LHCN-M2 (cell line): ENCODE measurements at places on chromosomes 5 and 9.

- peak; percentile 55 for DNase-seq
Observed at GRCh38 chr5:27020973-27021372, 17.4 kb downstream of the CDH9 start.

DNA sequence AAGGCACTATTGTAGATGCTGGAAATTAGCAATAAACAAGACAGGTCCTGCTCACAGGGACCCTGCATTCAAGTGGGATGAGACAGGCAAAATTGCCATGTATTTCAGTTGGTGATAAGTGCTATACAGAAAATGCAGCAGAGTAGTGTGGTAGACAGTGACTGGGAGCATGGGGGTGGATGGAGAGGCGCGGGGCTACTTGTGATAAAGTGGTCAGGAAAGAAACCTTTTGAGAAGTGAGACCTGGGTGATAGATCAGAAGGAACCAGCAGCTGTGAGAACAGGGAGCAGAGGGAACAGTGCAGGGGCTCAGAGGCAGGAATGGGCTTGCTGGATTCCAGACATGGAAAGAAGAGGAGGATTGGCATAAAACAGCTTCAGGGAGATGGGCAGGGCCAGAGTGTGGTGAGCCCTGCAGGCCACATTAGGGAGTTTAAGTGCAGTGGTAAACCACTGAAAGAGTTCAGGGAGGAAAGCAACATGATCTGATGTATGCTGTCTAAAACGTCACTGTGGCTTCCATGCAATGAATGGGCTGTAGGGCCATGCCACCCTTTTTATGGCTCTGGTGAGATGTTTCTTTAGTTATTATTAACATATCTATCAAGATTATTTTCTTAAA lies 7.3 kb downstream of the CRHBP start:
- peak; percentile 82 for DNase-seq

DNA sequence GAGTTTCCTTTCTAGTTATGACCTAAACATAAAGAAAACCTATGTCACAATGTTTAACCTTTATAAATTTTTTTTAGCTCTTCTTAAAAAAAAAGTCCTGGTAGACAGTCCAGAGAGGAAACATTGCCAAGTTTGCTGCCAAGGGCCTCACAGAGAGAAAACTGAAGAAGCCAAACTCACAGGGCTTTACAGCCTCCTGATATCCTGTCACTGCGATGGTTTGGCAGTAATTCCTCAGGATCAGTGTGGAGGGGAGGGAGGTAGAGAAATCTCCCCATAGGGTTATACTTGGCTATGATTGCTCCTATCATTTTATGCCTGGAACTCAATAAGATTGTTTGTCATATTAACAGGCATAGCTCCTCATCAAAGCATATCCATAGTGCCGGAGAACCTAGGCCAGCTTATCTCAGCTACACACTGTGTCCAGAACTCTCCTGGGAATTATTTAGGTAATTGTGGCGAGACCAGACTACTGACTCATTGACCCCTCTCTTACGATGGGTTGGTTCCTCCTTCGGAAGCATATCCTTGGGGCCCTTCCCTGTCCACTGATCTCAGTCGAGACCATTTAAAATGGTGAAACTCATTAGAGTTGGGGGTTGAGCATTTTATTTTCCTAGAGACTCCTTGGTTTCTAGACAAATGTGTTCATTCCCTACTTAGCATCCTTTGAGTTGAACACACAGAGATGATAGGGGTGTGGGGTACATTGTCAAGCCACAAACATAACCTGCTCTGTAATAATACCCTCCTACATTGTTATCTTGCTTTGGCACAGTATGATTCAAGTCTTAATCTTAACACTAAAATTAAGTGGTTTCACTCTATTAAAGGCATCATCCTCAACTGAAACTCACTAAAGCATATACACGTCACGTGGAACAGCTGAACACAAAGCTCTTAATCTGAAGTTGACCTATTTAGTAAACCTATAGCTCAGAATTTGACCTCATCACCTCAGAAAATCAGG lies 53.4 kb upstream of the TMC1 start:
- DNase-seq, result no peak

DNA sequence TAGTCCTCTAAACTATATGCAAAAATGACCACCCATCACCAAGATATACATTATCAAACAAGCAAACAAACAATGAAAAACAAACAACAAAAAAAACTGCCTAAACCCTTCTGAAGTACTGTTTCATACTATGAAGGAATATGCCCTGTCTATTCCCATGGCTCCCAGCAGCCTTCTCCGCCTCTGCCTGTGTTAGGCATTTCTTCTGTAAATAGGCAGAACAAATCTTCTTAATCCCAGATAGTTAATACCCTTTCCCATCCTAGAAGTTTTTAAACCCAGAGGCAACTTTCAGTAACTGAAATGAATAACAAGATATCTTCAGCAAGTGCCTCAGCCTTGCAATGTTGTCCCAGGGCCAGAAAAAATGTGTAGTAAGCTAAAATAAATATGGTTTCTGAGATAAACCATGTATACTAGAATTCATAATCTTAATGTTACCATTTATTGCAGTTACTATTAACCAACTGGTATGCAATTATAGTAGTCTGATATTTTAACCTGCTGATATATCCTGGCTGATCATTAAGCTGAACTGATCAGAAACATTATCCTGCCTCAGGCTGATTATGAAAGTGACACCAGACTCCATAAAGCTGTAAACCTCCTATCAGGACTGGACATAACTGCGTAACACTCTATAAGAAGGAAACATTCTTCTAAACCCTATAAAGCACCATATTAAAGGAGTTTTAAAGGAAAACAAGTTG lies 68.5 kb downstream of the ANKRD31 start:
- DNase-seq, result no peak

DNA sequence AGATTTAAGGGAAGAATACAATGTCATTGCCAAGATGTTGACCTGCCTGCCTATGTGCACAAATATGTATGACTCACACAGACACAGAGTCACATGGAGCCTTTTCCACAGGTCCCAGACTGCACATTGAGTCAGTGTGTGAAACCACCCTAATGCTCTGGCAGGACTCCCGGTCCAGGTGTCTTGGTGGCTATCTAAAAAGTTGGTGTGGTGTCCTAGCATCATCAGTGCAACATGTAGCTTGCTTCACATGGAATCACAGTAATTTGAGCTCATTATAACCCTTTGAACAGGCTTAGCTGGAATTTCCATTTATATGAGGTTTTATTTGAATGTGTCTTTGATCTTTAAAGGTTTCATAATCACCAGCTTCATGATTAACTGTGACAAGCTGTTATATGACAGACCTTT lies 10.7 kb downstream of the IFNA5 start:
- peak; percentile 25 for DNase-seq

- peak; percentile 84 for DNase-seq
Observed at GRCh38 chr5:137142764-137143605, 356.1 kb downstream of the SPOCK1 start.

GRCh38 chr9:90827181-90827871 lies 25.7 kb downstream of the SYK start:
- no peak for DNase-seq

DNA sequence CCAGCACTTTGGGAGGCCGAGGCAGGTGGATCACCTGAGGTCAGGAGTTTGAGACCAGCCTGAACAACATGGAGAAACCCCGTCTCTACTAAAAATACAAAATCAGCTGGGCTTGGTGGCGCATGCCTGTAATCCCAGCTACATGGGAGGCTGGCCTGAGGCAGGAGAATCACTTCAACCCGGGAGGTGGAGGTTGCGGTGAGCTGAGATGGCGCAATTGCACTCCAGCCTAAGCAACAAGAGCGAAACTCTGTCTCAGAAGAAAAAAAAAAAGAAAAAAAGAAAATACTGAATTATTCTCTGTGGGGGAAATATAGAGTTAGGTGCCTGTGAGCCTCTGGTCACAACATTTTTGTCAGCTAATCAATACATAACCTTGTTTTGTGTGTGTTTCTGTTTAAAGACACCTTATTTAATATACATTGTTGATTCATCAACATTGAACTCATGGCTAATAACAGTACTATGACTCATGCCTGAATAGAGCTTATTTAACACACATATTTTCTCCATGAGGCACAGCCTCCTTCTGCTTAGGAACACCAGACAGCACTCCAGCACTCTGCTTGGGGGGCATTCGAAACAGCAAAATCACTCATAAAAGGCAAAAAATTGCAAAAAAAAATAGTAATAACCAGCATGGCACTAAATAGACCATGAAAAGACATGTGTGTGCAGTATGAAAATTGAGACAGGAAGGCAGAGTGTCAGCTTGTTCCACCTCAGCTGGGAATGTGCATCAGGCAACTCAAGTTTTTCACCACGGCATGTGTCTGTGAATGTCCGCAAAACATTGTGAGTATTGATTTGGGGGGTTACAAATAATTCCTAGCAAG lies at the start of gene IL31RA:
TSS of gene IL31RA (plus strand) at position 519 of the 836 bp plus-strand sequence. CDS start at position 733, 214 bp downstream.
- peak; percentile 72 for DNase-seq

GRCh38 chr5:18749763-18750162 lies 1115.5 kb downstream of the TAF11L14 start:
- no peak for DNase-seq

DNA sequence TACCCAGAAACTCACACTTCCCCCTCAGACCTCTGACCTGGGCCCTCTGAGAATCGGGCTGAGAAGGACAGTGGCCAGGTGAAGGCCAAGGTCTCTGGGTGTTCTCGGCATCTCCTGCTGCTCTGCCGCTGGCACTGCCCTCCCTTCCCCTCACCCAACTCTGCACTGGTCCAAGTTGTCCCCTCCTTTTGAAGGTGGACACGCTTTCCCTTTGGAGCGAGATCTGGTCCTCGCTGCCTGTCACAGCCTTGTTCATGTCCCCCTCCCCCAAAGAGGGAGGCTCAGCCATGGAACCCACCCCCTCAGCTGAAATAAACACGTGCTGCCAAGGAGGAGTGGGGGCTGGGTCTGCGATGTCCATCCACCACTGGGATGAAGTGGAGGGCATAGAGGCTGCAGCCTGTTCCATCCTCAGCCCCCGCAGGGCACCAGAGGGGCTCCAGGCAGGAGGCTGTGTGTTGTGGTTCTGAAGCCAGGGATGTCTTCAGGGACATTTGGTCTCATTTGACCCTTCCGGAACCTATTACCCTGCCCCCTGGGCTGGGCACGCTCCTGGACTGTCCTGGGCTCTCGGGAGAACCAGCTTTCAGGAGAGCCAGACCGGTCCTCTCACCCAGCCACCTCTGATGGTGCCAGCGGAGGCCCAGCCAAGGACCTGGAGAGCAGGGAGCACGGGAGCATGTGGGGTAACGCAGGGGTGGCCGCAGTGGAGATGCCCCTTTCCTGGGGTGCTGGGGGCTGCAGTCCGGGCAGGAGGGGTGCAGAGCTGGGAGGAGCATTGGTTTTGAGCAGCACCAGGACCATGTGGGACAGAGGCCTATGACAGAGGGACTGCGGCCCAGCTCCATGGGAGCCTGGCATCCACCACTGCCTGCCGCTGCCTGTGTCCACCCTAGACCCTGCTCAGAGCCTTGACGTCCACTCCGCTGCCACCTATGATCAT lies 4.7 kb upstream of the LCN2 start:
- no peak for DNase-seq

DNA sequence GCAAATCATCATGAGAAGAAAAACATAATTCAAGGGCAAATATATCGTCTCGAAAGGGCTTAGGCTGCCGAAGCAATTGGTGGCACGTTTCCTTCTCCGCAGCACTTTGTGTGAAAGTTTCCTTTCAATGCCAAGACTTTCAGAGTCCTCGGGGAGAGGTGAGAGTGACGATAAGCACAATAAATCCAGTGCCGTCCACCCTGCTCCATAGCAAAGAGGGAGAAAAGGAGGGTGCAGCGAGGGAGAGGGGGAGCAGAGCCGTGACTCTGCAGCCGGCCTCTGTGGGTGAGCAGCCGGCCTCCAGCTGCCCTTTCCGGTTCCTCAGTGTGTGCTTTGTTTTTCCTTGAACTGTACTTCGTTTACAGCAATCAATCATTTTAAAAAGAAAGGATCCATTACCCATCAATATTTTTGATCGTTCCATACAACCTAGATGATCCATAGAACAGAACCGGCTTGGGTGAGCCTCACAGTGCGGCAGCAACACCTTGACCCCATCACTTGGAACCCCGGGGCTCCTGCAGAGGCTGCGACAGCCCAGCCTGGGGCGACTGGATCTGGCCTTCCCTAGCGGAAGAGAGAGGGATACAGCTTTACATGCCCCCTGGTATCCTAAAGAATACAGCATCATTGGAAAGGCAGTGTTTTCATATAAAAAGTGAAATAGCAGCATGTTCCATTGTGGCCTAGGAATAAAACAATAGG lies 247.0 kb upstream of the IRX4 start:
- DNase-seq, result no peak

DNA sequence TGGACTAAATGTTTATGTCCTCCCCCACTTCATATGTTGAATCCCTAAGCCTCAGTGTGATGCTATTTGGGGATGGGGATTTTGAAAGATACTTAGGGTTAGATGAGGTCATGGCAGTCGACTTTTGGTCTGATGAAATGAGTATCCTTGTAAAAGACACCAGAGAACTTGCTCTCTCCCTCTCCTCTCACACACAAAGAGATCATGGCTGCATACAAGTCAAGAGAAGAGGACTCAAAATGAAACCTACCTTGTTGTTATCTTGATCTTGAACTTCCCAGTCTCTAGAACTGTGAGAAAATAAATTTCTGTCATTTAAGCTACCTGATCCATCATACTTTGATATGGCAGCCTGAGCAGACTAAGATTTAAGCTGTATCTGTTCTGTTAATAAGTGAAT lies 144.0 kb upstream of the HAPLN1 start:
- DNase-seq, result no peak

GRCh38 chr5:95035891-95036685 lies 248.8 kb downstream of the MCTP1 start:
- DNase-seq, result peak; percentile 23

DNA sequence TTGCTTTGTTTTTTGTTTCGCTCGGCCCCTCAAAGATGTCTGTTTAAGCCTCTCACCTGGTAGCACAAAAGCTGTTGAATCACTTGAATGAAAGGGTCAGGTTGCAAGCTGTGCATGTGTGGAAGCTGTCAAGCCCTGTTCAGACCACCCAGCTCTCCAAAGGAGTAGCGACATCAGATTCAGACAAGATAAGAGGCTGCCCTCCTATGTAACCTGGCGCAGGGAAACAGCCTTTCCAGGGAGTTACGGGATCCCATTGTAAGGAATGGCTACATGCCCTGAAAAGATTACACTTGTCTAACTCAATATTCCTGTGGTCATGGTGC lies 2.9 kb downstream of the FREM1 start:
- DNase-seq, result no peak

DNA sequence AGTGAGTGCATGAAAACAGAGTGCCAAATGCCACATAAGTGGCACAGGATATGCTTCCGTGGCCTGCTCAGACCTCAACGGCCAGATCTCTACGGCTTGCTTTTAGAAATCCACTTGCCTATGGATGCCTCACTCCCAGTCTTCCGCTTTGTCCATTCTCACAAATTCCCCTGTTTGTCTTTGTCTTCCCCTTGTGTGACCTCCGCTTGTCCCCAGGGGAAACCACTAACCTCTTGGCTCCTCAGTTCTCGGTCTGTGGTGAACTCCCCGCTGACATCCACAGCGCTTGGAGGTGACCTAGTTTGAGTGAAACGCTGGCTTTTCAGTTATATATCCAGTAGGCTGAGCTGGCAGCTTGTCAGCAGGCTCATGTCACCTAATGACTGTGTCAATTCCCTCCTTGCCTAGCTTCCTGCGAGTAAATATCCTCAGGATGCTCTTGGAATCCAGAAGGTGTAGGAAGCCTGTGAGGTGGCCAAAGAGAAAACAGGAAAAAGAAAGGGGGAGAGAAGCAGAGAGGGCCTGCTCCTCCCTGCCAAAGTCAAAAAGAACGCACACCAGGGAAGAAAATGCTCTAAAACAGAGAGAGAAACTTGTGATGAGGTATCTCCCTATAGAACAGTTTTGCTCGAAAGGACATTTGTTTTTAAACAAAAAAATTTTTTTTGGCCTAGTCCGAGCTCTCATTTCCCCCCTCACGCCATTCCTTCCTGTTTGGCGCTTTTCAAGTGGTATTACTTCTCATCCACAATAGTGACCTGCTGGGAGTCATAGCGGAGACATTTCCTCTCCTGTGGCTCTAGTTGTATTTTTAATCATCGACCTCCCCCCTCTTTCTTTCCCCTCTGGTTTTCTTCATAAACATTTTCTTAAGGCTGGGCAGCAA lies 101.6 kb upstream of the SPRY4 start:
- DNase-seq, result no peak
